ENCODE measurements at places on chromosomes 2 and 18.

- DNase-seq = no peak
Observed at GRCh38 chr2:85453571-85453970, 35.1 kb downstream of the SH2D6 start.

- no peak for DNase-seq
Observed at GRCh38 chr2:36695746-36696415, 626 bp upstream of the VIT start.

- no peak for DNase-seq
Observed at GRCh38 chr2:20467789-20468548, 21.1 kb downstream of the RHOB start.

- peak; percentile 76 for DNase-seq
Observed at GRCh38 chr2:84904717-84905174, 710 bp upstream of the TMSB10 start.

DNA sequence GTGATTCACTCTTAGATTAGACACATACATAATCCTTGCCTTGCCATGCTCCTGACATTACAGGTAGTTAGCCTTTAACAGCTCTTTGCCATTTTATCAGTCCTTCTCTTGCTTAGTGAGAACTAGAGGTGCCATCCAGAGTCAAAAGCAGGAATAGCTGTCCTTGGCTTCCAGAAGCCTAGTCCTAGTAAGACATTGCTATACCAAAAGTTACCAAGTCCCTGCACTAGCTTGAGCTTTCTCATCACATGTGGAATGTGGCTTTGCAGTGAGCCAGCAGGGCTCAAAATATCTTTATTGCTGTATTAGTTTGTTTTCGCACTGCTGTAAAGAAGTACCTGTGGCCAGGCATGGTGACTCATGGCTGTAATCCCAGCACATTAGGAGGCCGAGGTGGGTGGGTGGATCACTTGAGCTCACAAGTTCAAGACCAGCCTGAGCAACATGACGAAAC is 104.7 kb upstream of the NOSTRIN start:
- no peak for DNase-seq

DNA sequence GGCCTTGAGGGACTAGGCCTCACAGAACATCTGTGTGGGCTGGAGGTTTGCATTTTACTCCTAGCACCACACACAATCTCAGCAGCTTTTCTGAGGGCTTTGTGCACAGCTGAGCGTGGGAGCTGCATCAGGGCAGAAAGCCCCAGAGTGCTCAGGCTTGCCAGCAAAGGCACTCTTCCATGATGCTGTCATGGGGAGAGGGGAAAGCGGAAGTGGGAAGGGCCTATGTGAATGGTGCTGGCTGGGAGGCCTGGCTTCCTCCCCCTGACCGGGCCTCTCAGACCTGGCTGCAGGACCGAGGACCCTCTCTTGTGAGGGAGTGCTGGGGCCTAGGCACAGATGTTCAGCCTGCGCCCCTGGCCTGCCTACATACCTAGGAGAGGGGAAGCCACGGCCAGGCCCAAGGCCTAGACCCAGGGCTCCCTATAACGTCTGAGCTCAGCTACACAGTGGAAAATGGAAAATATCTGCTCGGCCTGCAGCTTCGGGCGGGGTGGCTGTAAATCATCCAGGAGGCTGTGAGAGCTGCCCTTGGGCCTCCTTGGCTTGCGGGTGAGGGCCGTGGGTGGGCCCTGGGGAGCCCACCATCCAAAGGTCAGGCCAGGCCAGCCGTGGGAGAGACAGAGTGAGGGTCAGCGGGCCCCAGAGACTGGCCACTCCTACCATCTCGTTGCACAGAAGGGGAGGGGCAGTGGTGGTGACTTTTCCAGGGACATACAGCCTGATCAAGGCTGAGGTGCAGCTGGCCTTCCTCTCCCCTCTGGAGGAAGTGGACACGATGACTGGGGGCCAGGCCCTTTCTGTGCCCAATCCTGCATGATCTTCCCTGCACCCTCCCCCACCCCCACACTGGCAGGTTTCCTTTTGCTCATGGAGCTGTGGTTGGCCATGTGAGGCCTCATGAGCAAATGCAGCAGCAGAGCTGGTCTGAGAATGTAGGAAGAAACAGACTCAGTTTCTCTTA is 22.8 kb downstream of the GLI2 start:
- DNase-seq = peak; percentile 62

DNA sequence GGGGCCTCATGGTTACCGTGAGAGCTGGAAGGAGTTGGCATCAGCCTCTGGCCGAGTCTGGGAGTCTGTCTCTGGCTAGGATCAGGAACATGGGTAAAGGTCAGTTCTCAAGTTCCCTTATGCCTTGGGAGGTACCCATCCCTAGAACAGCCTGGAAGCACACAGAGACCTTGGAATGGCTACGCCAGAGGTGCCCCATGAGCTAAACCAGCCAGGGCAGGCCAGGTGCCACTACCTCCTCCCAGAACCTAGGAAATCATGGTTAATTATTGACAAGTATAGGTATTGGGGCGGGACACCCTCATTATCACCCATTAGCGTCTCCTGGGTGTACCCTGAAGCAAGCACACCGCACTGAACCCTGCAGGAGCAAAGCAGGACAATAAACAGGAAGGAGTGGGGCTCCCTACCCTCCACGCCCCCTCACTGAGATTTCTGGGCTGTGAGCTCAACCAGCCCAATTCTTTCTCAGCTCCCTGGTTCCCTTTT is 3.0 kb upstream of the ASPRV1 start:
- DNase-seq = no peak

- no peak for DNase-seq
Observed at GRCh38 chr2:40169430-40169829, 282.5 kb downstream of the SLC8A1 start.

GRCh38 chr2:187971893-187972292 is 319.8 kb upstream of the GULP1 start:
- DNase-seq = no peak

DNA sequence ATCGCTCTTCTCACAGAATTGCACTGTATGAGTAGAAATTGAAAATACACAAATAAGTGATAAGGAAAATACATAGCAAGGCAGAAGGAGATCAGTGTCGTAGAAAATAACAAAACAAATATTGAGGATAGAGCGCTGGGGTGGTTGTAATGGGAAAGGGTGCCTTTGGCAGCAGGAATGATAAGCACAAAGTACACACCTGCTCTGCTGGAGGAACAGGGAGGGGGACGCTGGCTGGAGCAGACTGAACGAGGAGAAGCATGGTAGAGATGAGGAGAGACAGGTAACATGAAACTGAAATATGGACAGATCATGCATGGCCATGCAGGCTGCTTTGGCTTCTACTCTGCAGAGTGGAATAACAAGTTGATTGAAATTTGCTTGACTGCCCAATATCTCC is 181.2 kb upstream of the FSHR start:
- DNase-seq = no peak

- no peak for DNase-seq
Observed at GRCh38 chr2:200138391-200139124, 167.9 kb upstream of the SPATS2L start.

DNA sequence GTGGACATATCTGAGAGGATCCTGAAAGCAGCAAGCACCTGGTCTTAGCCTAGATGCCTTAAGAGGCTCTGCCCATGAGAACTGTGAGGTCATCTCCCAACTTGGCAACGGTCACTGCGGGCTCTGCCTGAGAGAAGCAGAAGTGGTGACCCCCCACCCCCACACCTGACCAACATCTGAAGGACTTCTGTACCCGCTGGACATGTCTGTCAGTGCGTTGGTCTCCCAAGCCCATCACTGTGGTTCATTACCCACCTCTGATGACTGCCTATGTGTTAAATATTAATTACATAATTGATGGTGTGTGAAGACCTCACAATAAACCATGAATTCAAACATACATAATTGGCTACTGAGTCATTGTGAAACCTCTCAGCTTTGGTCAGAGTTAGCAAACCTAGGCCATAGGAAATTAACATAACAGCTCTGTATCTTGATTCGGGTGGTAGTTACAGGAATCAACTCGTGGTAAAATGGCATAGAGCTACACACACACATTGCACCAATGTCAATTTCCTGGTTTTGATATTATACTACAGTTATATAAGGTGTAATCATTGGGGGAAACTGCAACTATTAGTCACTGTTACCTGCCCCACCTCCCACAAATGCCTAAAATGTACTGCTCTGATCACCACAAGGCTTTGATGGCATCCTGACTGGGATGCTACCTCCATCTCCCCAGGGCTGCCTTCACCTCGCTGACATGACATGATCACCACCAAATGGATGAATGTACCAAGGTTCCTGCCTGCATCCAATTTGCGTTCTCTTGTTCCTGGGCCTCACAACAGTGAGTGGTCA is 4.3 kb upstream of the GALNT1 start:
- no peak for DNase-seq

- no peak for DNase-seq
Observed at GRCh38 chr2:150528861-150529801, 41.7 kb upstream of the RND3 start.

GRCh38 chr18:78904179-78904531 is 75.5 kb upstream of the SALL3 start:
- peak; percentile 18 for DNase-seq

GRCh38 chr2:120342446-120342845 is 3.5 kb upstream of the INHBB start:
- DNase-seq = no peak

DNA sequence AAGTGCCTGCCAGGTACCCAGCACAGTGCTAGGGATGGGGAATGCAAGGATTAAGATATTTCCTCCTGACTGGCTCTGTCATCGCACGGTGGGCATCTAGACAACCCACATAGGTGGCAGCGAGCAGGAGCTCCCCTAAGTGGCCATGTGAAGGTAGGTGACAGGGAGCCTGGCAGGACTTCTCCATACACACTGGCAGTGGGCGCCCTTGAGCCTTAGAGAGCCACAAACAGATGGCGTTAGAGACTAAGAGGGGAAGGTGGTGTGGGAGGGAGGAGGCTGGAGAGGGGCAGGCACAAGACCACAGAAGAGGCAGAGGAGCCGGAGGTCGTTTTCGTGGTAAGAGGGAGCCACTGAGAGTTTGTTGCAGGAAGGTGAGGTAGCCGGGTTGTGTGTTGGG is 15.2 kb downstream of the PRELID3A start:
- no peak for DNase-seq

DNA sequence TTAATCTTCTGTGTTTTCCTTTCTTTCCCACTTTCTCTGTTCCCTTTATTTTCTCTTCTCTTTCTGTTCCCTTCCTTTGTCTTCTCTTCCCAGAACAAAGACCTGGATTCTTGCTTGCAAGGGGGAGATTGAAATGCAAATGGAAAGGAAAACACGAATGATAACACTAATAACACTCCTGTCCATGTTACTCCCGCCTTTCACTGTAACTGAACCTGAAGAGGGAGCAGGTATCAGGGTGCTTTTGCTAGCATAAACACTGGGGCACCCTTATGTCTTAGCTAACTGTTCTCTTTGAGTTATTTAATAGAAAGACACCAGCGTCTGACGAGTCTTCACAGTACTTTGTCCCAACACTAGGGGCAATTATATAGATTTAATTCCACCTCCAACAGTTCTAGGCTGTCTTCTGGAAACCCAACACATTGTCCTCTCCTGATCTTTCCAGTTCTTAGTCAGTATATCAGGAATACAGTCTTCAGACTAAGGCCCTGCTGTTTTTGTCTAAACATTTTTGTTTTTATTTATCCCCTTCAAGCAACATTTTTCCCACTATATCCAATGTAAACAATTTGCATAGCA is 99.2 kb downstream of the PTPRM start:
- DNase-seq = no peak

DNA sequence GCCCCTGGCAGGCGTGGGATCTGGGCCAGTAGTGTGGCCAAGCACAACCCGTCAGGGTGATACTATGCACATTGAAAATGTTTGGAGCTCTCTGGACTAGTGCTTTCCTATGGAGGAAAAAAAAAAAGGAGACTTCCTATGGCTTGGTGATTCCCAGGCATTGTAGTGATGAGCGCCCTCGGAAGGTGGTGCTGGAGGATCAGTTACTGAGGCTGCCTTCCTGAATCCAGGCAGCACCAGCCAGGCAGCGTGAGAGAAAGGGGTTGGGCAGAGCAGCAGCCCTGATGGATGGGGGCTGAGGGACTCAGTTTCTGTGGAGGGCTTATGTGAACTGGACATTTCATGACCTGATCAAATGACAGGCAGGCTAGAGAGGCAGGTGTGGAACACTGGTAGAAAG is 70.9 kb downstream of the CHRNA1 start:
- peak; percentile 71 for DNase-seq

DNA sequence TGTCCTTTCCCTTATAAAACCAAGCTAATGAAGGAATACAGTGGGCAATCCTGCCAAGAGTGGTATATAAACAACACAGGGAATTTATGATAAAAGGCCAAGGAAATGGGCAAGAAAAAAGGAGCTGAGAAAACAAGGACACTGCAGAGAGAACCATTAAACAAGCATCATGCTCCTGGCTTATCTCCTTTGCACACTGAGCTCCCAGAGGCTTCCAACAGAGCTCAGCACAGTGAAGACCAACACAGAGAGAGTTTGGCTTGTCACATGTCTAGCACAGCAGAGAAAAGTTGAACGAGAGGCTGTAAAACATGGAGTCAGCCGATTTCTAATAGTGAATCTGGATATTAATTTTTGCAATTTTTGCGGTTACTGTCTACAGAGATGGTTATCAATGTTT is 68.0 kb upstream of the KLF7 start:
- no peak for DNase-seq

- DNase-seq = no peak
Observed at GRCh38 chr2:72895154-72895553, 7.9 kb downstream of the SPR start.

- DNase-seq = no peak
Observed at GRCh38 chr18:45449418-45450227, 165.7 kb upstream of the SLC14A2 start.

DNA sequence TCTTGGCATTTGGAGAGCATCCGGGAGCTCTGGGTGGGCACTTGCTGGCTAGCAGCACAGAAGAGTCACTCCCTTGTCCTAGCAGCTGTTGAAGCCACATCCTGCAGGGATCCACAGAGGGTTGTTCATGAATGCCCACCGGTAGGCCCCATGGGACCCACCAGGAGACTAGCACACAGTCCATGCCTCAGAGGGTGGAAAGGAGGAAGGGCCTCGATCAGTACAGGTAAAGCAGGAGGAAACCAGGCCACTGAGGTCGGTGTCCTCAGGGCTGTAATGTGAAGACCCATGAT is 205.8 kb downstream of the SEPTIN10 start:
- no peak for DNase-seq

DNA sequence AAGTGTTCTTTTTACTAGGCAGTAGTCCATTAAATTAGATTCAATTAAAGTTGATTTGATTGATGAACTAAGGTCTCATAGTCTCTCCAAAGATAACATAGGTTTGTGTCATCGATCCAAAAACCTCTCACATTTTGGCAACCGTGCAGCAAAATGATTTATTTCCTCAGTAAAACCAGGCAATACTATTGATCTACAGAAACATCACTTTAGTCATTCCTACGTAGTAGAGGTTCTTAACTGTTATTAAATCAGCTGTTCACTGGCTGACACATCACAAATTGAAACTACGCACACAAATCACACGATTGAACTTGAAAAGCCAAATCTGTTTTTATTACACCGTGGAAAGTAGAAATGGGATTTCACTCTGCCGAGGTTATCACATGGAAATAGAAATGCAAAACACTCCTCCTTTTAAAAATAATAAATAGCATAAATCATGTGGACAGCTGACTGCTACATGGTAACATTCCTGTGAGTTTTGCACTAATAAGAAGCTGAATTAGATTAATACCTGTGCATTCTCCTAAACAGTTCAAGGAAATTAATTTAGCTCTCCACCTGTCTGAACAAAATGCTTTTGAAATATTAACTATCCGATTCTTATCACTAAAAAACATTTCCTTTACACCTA is 262.5 kb downstream of the CDH20 start:
- no peak for DNase-seq
